ENCODE measurements at places on chromosomes 7 and 10.

DNA sequence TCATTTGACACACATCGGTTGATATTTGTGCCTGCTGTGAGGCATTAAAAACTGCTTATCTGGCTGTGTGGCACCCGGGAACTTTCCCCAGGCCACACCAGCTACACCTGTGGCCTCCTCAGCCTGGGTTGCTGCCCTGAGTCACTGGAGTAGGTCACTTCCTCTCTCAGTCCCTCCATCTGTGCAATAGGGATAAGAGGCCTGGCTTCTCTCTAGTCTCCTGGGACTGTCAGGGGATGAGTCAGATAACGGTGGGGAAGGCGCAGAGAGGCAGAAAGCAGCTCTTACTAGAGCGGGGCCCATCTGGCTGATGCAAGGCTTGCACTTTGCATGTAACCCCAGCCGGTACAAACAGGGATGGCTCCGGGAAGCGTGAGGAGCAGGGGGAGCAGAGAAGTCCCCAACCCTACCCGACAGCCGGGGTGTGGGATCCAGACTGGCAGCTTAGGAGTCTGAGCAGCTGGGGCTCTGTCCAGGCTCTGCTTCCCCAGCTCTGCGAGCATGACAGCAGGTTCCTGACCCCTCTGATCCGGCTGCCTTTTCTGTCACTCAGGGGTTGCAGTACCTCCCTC is 34.0 kb downstream of the DNAJB12 start:
- peak; percentile 97 for DNase-seq

GRCh38 chr10:112184052-112184371 is 447 bp upstream of the GPAM start:
- DNase-seq, result no peak

GRCh38 chr7:2736411-2736914 is 48.5 kb downstream of the AMZ1 start:
- no peak for DNase-seq

GRCh38 chr10:2392145-2392812 is 655.0 kb upstream of the ADARB2 start:
- DNase-seq, result no peak

DNA sequence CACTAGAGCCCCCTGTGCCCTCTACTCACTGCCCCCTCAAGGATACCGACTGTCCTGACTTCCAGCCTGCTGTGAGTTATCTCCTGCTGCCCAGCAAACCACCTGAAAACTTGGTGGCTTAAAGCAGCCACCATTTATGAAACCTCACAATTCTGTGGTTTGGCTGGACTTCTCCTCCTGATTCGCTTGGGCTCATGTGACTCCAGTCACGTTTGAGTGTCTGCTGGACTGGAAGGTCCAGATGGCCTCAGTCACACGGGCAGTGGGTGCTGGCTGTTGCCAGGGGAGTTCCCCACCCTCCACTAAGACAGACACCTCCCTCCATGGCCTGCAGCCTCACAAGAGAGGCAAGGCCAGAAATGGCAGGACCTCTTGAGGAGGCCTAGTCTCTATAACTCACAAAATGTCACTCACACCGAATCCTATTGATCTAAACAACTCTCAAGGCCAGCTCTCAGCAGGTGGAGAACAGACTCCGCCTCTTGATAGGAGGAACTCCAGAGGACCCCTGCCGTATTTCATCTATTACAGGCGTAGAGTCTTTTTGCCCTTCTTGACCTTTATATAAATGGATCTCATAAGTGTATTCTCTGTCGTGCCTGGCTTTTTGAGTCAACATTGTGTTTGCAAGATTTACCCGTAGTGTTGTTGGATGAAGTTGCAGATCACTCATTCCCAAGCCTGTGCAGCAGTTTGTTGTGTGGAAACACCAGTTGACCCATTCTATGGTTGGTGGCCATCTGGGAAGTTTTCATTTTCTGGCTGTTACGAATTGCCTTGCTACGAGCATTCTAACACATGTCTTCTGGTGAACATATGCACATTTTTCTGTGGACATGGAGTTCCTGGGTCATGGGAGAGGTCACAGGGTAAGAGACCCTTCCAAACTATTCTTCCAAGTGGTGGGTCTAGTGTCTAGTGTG is 48.3 kb downstream of the ZMIZ1 start:
- DNase-seq, result no peak

Measured in WERI-Rb-1 (cell line).